ENCODE measurements at places on chromosomes 12 and 14.

DNA sequence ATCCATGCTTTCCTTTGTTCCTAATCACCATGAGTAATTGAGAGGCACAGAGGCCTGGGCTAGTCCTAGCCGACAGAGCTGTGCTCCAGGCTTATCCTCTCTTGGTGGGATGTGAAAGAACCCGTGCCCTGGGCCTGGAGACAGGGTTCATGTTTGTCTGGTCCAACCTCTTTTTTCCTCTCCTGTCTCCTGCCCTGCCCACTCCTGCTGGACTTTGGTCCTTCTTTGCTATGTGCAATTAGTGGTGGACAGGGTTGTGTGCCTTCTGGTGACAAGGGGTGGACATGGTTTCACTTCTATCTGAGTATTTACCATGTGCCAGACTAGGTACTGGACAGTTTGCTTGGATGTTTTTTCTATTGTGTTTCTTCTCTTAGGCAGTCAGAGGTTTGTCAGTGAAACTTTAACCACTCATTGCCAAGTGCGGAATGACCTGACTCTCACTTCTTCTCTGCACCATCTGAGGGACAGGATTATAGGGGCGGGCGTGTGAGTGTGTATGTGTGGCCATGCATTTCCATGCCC is 126.1 kb downstream of the SMOC1 start:
- no peak for DNase-seq

GRCh38 chr14:104596927-104597351 is 7.6 kb downstream of the TMEM179 start:
- no peak for DNase-seq

DNA sequence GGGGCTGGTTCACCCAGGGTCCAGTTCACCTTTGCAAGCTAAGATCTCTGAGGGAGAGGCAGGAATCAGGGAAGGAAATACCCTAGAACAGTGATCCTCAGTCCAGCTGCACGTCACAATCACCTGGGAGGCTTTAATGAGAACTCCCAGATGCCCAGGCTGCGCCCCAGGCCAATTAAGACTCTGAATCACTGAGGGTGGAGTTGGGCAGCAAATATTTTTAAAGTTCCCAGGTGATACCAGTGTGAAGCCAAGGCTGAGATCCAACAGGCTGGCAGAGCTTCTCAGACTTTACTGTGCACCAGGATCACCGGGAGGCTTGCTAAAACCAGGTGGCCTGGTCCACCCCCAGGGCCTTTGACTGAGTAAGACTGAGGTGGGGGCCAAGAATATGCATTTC is 23.8 kb downstream of the MYL2 start:
- DNase-seq = no peak

DNA sequence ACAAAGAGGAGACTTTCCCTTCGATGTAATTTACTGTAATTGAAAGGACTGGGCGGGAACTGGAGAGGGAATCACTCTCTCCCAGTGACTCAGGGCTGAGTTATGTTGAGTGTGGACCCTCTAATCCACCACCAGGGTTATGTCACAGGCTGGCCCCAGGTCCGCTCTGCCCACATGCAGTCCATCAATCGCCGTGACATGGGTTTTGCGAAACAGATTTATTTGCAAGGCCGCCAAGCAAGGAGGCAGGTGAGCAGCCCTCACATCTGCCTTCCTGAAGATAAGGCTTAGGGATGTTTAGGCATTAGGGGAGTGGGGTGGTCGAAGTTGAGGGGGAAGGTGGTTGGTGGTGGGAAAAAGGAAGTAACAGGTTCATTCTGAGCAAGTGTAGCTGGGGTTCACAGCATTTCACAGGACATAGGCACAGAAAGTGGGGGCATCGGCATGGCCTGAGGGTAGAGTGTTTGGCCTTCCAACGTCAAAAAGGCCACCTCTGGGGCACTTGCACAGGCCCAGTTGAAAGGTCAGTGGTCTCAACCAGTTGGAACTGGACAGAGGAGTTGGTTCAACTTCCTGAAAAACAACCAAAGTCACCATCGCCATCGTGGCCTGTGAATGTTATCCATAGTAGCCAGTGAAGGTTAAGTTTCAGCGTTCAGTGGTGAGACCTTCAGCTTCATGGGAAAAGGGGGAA is 66.9 kb downstream of the DNAH10 start:
- DNase-seq = no peak

DNA sequence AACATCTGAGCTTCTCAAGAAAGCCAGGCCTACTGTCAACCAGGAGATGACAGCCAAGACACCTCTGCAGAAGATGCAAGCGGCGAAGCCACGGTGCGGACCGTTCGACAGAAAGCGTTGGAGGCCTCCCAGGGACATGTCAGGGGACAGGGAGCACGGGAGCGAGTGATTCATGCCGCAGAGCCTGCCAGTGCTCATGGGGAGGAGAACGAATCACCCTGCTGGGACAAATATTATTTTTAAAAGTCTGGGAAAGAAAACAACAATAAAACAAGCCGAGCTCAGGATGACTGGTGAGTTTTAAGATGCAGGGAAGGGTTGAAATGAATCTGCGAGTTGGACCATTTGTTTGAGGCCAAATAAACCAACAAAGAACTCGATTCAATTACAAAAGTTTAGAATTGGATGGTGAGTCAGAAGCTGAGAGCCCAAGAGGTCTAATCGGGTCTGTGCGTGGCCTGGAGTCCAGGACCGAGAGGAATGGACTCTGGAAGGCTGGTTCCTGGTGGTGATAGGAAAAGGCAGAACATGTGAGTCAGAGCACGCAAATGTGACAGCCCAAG is 91.0 kb downstream of the RBM19 start:
- no peak for DNase-seq
